ENCODE measurements at places on chromosomes 3 and 15. TPM values are rescaled to one million over a fixed set of nuclear protein-coding genes. Genes with fewer than 3 reads are reported as not detected.

GHSR gene
- total RNA-seq, result not detected

LRRC34 gene
- total RNA-seq, result 1.3 TPM

- no peak for DNase-seq
Observed at GRCh38 chr3:30510596-30510995, 95.8 kb upstream of the TGFBR2 start.

DNA sequence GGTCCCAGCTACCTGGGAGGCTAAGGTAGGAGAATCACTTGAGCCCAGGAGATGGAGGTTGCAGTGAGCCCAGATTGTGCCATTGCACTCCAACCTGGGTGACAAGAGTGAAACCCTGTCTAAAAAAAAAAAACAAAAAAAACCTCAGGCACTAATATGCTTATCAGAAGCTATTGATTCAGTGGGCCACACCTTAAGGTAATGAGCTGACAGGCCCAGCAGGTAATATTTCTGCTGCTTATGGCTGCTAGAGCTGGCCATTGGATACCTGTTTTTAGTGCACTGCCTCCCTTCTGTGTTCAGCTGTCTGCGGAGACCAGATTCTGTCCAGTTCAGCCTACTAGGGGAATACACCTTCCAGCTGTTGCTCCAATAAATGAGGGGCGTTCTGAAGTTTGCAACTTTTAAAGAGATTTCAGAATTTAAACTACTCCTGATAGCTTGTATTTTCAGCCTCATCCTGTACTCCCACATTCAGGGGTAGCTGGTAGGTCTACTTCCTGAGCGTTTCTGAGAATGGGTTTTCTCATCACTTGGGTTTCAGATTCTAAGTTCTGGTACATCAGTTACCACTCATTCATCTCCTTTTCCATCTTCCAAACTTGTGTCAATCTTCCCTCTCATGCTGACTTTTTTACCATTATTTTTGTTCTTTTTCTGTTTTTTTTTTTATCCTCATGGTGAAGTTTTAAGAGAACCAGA lies 69.0 kb downstream of the ATP11B start:
- DNase-seq, result no peak

DNA sequence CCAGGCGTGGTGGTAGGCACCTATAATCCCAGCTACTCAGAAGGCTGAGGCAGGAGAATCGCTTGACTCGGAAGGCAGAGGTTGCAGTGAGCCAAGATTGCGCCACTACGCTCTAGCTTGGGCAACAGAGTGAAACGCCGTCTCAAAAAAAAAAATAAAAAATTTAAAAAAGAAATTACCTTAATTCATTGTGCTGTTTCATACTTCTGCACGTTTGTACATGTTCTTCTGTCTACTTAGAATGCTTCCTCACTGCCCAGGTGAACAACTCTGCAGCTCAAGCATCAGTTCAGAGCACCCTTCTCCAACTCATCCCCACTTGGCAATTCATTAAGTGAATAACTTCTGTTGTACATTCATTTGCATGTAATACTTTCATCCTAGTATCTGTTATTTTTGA lies 14.0 kb downstream of the CAPN7 start:
- DNase-seq, result no peak

GRCh38 chr15:93302080-93302765 lies 213.2 kb upstream of the RGMA start:
- no peak for DNase-seq

GRCh38 chr15:69311319-69311721 lies 12.6 kb downstream of the PAQR5 start:
- no peak for DNase-seq

GRCh38 chr3:193240436-193240849 lies 579 bp upstream of the PLAAT1 start:
- DNase-seq, result no peak

Measured in transverse colon (tissue), 4 donors.